ENCODE measurements at places on chromosomes 6 and 20. TPM values are rescaled to one million over a fixed set of nuclear protein-coding genes. Genes with fewer than 3 reads are reported as not detected.

GRCh38 chr6:113959235-113959634, 11.7 kb downstream of the HDAC2 start:
- no peak for DNase-seq

- no peak for DNase-seq
Observed at GRCh38 chr6:158912655-158913054, 87.3 kb downstream of the RSPH3 start.

GRCh38 chr6:107668743-107669474, 155.2 kb downstream of the SCML4 start:
- DNase-seq: no peak

DNA sequence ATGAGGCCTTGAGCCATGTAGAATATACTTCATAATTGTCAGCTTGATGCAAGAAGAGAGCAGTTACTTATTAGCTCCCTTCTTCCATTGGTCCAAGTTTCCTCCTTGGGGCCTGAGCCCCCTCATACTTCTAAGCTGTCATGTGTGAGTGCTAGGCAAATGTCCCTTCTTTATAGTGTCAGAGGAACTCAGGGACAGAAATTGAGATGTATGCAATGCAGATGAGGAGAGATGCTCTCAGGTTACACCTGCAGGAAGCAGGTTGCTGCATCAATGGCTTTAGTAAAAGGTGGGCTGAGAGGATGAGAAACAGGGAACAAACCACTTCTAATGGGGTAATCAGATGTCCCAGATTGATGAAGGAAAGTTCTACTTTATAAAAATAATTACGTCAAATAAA, 6.7 kb upstream of the PDSS2 start:
- DNase-seq: no peak

GRCh38 chr6:12929678-12930077, 213.1 kb downstream of the PHACTR1 start:
- DNase-seq: no peak

GRCh38 chr6:156782691-156783320, 5.6 kb downstream of the ARID1B start:
- DNase-seq: no peak

DNA sequence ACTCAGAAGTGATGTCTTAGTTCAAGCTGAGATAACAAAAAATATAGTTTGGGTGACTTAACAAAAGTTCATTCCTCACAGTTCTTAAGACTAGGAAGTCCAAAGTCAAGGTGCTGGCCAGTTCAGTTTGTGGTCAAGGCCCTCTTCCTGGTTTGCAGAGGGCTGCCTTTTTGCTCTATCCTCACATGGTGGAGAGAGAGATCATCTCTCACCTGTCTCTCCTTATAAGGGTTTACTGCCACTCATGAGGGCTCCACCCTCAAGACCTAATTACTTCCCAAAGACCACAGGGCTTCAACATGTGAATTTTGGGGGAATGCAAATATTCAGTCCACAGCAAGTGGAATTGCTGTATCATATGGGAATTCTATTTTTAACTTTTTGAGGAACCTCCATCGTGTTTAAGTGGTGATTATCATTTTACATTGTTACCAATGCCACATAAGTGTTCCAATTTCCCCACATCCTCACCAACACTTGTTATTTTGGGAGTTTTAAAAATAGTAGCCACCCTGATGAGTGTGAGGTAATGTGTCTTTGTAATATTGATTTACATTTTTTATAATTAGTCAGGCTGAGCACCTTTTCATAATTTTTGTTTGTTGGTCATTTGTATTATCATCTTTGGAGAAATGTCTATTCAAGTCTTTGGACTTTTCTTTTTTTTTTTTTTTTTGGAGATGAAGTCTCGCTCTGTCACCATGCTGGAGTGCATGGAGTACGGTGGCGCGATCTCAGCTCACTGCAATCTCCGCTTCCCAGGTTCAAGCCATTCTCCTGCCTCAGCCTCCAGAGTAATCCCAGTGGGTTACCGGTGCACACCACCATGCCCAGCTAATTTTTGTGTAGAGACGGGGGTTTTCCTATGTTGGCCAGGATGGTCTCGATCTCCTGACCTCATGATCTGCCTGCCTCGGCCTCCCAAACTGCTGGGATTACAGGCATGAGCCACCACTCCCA, 112.2 kb downstream of the SESN1 start:
- DNase-seq: no peak

- no peak for DNase-seq
Observed at GRCh38 chr6:165439928-165440554, 130.6 kb upstream of the C6orf118 start.

GRCh38 chr6:85537055-85537494, 56.6 kb downstream of the SNX14 start:
- no peak for DNase-seq

GRCh38 chr6:18451756-18452155, 64.6 kb downstream of the RNF144B start:
- no peak for DNase-seq

- DNase-seq: no peak
Observed at GRCh38 chr20:58402827-58403226, 13.8 kb downstream of the VAPB start.

GRCh38 chr20:37986044-37986858, 47.0 kb downstream of the TTI1 start:
- DNase-seq: no peak

GRCh38 chr20:6420336-6420735, 297.5 kb upstream of the FERMT1 start:
- no peak for DNase-seq

DNA sequence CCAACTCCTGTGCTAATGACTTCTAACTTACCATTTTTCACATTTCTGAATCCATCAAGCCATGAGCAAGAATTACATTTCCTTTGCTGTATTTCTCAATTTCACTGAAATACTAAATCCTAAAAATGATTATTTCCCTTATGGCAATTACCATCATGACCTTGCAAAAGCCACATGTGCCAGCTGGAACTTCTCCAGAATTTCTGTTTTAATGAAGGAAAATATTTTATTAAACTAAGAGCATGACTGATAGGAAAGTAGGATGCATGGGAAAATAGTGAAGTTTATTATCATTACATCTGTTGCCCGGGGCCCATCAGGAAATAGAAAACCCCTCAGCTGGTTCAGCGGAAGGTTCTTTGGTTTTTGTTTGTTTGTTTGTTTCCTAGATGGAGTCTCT, 14.4 kb upstream of the TMEM242 start:
- no peak for DNase-seq

DNA sequence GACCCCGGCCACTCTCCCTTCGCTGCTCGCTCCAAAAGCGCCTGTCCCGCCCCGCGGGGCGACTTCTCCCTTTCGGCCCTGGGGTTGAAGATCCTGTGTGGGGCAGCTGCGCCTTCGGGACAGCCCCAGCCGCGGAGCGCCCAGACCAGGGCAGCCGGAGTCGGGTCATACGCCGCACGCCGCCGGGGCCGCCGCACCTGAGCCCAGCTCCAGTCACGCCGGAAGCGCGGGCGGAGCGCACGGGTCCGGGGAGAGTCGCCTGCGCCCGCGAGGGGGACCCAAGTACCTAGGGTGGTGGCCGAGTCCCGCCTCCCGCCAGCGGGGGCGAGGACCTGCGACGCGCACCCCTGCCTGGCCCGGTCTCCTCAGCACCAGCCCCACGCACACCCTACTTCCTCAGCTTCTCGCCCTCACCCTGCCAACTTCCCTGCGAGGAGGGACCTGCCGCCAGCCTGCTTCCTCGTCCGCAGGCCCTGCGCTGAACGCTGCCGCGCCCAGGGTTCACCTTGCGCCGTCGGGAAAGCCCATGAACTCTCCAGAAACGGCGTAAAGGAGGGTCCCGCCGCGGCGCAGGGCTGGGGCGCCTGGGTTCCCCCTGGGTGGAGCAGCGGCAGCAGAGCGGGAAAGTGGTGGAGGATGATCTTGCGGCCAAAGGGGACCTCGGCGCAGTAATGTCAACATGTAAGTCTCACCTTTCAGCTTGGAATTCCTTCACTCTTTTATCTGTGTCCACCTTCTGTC, at the start of gene ADGRG6:
ADGRG6 (plus strand) TSS at position 357 of the 741 bp plus-strand sequence; CDS start at position 680, 323 bp downstream.
- DNase-seq: peak; percentile 67

DNA sequence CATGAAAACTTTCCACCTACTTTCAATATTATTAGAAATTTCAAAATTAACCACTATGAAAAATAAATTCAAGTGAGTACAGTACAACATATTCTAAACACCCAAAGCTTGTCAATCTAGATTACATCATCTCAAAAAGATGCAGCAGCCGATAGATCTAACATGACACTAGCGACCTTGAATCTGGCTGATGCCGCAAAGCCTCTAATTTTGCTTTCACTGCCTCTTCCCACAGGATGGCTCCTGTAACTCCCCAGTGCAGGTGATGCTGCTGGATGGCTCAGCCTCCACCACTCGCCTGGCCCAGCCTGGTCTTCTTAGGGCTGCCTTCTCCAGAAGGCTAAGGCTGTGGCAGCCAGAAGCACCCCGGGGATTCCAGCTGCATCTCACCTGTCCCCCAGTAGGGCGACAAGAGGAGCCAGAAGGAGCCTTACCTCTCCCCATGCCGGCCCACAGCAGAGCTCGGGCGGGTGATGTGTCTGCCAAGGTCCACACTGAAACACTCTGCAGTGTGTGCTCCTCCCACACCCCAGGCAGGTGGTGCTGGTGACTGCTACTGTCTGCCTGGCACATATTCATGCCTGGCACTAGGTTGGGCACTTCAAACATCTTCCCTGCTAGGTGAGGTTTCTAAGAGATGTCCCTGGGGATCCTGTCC, 82.1 kb downstream of the SLC23A2 start:
- DNase-seq: no peak

- DNase-seq: no peak
Observed at GRCh38 chr6:157226761-157227160, 96.6 kb downstream of the TMEM242 start.

- DNase-seq: no peak
Observed at GRCh38 chr6:90574610-90575009, 12.3 kb downstream of the MAP3K7 start.

GRCh38 chr6:84284428-84285049, 57.1 kb upstream of the CEP162 start:
- peak; percentile 17 for DNase-seq

DNA sequence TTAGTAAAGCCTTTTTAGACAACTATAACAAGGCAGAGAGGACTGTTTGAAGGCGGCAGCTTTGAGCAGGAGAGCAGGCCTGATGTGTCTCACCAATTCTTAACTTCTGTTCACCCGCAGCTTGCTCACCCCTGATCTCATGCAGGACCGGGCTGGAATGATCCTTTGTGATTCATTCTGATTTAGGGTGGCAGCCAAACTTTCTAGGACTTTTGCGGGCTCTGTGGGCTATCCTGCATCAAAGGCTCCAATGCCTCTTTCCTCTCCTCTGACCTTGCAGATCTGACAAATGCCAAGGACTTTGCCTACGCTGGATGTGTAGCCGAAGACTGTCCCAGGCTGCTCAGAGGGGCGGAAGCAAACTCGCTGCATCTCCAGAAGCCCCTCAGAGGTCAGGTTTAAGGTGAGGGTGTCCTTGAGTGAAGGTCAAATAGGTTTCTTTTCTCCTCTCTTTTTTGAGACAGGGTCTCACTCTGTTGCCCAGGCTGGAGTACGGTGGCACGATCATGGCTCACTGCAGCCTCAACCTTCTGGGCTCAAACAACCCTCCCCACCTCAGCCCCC, 72.3 kb downstream of the VEGFA start:
- peak; percentile 54 for DNase-seq

DNA sequence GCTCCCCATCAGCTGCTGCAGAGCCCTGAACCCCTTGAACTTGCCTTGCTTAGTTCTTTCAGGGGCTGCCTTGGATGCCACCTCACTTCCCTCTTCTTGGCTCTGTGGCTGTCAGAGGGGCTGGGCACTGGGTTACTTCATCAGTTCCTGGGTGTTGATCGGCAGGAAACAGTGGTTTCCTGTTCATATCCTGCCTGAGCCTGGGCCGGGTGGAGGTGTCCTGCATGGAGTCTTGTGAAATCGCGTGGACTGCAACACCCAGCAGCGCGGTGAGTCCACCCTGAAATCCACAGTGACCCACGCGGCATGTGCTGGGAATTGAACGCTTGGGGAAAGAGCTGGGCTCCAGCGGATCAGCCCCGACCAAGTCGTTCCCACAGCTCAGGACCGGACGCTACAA, 97.5 kb downstream of the CDH26 start:
- peak; percentile 52 for DNase-seq

- DNase-seq: no peak
Observed at GRCh38 chr6:81002126-81002525, 750.4 kb downstream of the TENT5A start.

- DNase-seq: no peak
Observed at GRCh38 chr6:21091411-21091810, 502.1 kb upstream of the SOX4 start.

SAPCD1 gene
- total RNA-seq: 0.27 TPM

RNF217 gene
- 13.6 TPM for total RNA-seq

IRAK1BP1 gene
- total RNA-seq: 4.0 TPM

SNPH gene
- 3.0 TPM for total RNA-seq

SLC17A3 gene
- not detected for total RNA-seq

Measured in Daoy (cell line).